ENCODE measurements at places on chromosomes 11 and 22. TPM values are rescaled to one million over a fixed set of nuclear protein-coding genes. Genes with fewer than 3 reads are reported as not detected.

GRCh38 chr11:58980159-58980843 lies 41.0 kb downstream of the GLYATL1 start:
- no peak for DNase-seq

DNA sequence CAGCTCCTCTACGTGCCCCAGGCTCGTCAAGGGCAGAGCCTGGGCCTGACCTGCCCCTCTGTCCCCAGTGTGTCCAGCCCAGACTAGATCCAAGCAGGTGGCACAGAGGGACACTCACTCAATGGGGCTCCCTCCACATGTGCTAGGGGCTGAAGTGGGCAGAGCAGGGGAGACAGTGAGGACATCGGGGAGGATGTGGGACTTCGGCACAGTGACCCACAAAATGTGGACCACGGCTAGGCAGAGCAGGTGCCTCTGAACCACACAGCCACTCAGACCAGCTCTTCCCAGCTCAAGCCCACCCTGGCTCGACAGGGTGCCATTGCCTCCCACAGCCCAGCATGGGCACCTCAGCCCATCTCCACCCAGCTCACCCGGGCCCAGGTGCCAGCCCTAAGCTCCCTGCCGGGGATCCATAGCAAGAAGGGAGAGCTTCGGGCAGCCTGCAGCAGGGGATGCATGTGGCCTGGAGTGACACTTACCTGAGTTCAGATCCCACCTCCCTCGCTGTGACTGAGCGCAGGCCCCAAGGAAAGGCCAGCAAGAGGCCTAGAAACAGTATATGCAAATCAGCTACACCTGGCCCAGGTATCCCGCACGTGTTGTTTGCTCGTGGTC lies 46.9 kb upstream of the RTL6 start:
- no peak for DNase-seq

- DNase-seq = no peak
Measured at GRCh38 chr11:65868076-65868667, 4.4 kb downstream of the EFEMP2 start.

GRCh38 chr11:106087815-106088435 lies 10.5 kb downstream of the AASDHPPT start:
- no peak for DNase-seq

DNA sequence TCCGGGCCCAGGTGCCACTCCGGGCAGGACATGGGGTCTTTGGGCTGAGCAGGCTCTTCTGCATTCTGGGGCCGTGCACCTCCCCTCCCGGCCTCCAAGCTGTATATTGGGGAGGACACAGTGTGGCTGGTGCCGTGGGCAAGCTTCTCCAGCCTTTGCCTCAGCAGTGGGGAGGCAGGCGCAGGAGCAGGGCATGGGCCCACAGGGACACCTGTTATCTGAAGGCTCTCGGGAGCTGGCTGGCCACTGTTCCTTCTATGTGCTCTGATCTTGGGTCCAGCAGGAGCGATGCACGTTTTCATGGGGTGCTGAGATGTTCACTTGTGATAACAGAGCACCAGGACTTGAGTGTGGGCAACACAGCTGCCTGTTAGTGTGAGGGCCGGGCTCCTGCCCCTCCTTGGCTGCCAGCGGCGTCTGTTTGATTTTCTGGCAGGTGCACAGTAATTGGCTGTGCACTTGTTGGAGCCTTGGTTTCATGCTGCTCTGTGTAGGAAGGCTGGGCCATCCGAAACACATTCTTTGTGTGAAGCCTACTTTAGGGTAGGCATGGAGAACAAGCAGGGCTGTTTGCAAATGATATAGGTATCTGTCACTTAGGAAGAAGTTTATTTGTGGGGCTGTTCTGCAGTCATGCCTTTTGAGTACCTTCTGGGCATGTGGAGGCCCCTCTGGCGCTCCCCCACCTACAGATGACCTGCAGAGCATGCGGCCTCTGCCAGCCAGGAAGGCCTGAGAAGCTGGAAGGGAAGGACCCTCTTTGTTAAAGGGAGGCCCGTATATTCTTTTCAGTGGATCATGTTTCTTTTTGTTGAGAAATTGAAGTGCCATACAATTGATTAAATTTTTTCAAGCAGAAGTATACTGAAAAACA lies 201.5 kb downstream of the TBC1D22A start:
- DNase-seq = no peak

The CACNA1I gene
- total RNA-seq = not detected

The LRRC74B gene
- not detected for total RNA-seq

The RIC3 gene
- total RNA-seq = 1.6 TPM

GRCh38 chr11:94574193-94574961 lies 7.2 kb downstream of the PIWIL4 start:
- DNase-seq = no peak

The NLRP10 gene
- total RNA-seq = not detected

DNA sequence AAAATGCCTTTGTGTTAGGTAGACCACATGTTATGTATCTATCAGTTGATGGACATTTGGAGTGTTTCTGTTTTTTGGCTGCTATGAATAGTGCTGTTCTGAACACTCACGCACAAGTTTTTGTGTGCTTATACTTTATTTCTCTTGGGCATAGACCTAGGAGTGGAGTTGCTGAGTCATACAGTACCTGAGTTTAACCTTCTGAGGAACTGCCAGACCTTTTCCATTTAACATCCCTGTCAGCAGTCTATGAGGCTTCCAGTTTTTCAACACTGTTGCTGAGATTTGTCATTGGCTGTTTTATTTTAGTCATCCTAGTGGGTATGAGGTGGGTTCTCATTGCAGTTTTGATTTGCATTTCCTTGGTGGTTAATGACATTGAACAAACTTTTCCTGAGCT lies 4.4 kb downstream of the CTTN start:
- DNase-seq = no peak

GRCh38 chr11:11977206-11977938 lies 31.1 kb downstream of the DKK3 start:
- DNase-seq = no peak

DNA sequence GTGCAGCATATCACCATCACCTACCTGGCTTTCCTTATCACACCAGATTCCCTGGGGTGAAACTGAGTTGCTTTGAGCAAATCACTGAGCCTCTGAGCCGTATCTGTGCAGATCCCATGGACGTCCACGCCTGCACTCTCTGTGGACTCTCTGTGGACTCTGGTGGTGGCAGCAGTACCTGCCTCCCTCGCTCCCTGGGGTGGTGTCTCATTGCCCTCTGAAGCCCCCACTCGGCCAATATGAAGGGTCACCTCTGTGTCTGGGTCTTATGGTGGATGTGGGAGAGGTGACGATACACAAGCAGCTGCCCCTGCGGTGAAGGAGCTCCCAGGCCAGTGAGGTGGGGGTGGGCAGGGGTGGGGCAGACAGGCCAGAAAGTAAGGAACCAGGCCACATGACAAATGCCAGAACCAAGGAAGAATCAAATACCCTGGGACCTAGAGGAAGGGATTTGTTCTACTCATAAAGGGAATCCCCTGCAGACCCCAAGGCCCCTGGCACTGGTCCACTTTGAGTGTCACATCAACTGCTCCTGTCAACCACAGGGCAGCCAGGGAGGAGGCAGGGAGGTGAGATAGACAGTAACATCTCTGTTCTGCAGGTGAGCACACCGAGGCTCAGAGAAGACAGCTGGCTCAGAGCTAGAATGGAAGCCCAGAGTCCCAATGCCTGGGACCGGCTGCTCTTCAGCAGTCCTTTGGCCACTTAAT lies 9.2 kb upstream of the CHST1 start:
- DNase-seq = no peak

The APOL4 gene
- total RNA-seq = not detected

- DNase-seq = no peak
Measured at GRCh38 chr11:25242928-25243327, 746.1 kb downstream of the LUZP2 start.

The POU2AF1 gene
- not detected for total RNA-seq

- no peak for DNase-seq
Measured at GRCh38 chr11:336659-337198, 16.1 kb upstream of the IFITM3 start.

The C11orf16 gene
- total RNA-seq = not detected

DNA sequence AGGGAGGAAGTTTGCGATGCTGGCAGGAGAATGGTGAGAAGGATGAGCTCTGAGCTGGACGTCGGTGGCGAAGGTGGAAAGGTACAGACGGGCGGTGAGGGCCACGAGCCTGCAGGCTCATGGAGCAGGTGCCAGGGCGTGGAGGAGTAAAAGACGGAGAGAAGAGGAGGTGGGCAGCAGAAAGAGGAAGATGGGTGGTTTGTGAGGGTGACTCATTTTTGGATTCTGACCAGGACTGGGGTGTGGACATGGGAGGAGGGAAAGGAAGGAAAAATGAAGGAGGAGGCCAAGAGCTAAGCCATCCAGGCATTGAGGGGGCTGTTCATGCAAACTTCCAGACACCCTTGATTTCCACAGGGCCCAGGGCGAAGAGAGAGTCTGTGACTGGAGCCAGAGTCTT lies 3.5 kb downstream of the ZDHHC24 start:
- no peak for DNase-seq
